ENCODE measurements at places on chromosomes 1 and 21.

- DNase-seq = no peak
Measured at GRCh38 chr1:20227704-20228103, 41.4 kb upstream of the PLA2G2C start.

DNA sequence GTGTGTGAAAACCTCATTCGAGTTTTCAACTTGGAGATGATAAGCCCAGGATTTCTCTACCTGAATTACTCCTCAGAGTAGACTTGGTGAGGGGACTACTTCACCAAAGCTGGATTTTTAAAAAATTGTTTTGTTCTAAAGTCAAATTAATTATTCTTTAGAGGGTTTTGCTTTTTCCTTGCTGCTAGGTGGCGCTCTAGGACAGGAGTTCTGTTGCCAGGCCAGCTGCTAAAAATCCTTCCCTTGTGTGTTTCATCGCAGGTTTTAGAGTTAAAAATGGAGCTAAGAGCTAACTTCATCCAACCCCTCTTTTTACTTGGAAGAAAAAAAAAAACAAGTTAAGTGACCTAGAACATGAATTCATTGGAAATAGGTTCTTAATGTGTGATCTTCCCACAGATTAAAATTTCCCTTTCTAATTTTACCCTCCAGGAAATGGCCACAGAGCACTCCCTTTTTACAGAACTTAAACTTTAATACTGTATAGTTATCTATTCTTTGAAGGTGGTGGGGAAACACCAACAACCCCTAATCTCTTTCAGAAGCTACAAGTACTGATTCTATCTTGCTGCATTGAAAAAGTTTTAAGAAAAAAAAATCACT lies 36.7 kb upstream of the FAM163A start:
- peak; percentile 22 for DNase-seq

GRCh38 chr21:41931041-41931451 lies 22.8 kb downstream of the C2CD2 start:
- no peak for DNase-seq

DNA sequence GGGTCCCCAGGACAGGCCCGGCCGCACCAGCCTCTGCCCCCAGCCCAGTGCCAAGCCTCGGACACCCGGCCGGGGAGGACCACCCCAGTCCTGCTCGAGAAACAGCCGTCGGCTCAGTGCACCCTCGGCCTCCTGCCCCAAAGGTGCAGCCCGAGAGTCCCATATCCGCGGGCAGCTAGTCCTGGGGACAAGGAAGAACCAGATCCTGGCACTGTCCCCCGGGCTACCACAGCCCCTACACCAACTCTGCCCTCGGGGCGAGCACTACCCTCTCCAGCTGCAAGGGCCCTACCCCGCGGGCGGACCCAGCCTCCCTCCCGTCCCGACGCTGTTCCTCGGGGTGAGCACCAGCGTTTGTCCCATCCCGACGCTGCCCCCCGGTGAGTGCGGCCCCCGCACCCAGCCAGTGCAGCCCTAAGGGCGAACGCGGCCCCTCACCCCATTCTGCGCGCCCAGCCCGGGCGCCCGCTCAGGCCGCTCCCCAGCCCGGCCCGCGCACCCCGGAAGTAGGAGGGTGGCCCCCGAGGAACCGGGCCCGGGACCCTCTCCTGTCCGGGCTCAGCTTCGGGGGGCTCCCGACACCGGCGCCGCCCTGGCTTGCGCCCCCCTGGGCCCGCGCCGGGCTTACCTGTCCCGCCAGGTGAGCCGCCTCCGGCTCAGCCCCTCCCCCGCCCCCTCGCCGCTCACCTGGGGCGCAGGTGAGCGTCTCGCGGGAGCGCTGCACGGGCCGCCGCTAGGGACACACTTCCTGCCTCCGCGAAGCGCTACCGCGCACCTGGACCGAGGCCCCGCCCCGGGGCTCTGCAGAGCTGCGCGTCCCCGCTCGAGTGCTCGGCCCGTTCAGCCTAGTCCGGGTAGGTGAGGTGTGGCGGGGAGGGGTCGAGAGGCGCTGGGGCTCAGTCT lies at the start of gene KDF1:
TSS of gene KDF1 (minus strand) at position 747 of the 903 bp plus-strand sequence. CDS start 8,088 bp downstream, outside the sequence.
- DNase-seq = peak; percentile 37

- DNase-seq = no peak
Measured at GRCh38 chr1:56644064-56644918, 823 bp upstream of the PRKAA2 start.

DNA sequence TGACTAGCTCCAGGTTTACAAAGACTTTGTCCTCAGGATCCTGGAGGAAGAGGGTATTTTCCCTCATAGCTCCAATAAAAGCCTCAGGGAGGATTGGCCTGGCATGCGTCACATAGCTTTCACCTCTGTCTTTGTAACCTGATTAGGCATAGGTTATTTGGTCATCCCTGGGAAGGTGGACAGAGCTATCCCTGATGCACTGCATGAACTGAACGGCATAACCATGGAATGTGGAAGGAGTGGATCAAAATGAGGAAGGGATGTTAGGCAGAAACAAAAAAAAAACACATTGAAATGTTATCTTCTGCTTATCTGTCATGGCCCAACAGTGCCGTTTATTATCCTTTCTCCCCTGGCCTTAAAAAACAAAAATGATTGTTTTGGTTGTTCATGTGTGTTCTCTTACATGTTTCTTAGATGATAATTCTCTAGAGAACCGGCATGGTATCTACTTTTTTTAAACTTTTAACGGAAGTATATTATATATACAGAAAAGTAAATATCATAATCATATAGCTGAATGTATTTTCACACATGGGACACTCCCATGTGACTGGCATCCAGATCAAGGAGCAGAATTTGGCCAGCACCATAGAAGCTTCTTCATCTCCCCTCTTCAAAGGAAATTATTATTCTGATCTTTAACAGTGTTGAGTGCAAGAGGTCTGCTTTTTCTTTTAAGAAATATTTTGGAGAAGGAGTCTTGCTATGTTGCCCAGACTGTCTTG lies 85.3 kb downstream of the RPS6KC1 start:
- DNase-seq = no peak

GRCh38 chr21:35886887-35887286 lies 173.4 kb downstream of the SETD4 start:
- no peak for DNase-seq

DNA sequence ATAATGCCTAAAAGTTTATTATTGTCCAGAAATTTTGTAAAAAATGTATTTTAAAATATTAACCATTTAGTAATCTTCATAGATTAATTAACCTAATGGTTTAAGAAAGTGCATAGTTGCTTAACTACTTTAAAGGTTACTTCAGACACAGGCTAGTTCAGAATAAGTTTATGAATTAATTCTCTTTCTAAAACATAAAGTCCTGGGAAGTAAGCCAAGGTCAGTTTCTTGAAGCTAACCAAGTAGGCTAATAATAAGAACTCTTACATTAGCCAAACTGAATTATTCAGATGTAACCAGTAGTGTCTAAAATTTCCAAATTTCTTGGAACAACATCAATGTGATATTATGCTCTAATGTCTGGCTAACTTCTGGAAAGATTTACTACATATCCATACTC lies 790.4 kb downstream of the NCAM2 start:
- DNase-seq = no peak

DNA sequence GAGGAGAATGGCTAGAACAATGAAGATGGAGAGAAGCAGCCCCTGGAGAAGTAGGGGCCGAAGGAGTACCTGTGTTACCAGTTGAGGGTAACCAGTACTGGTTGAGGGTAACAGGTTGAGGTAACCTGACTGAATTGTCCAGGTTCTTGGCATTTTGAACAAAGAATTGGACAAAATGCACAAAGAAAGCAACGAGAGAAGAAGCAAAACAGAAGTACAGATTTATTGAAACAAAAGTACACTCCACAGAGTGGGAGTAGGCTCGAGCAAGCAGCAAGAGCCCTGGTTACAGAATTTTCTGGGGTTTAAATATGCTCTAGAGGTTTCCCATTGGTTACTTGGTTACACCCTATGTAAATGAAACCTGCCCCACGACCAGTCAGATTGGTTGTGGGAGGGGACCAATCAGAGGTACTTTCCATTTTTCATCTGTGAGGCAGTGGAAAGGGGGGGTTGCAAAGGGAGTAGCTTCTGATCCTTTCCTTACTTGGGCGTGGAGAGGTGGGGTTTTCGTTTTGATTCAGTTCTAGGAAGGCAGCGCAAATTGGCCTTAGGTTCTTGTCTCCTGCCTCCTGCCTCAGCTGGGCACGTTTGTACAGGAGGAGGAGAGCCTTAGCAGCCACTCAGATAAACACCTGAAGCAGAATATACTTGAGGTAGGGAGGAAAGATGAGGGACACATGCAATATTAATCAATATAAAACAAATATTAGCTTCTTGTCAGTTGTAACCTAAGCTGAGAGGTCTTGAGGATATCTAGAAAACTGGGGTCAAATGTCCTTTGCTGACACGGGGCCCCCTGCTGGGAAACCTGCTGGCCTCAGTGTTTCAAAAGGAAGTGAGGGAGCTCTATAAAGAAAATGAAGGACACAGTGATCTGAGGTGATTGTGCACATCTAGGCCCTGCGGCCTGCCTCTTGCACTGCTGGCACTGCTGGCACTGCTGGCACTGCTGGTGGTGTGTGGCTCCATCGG lies 14.3 kb upstream of the LSM10 start:
- DNase-seq = peak; percentile 74

- DNase-seq = peak; percentile 27
Measured at GRCh38 chr21:28522014-28522799, 470.5 kb downstream of the LTN1 start.

- no peak for DNase-seq
Measured at GRCh38 chr1:205251576-205251975, 23.8 kb downstream of the TMCC2 start.

DNA sequence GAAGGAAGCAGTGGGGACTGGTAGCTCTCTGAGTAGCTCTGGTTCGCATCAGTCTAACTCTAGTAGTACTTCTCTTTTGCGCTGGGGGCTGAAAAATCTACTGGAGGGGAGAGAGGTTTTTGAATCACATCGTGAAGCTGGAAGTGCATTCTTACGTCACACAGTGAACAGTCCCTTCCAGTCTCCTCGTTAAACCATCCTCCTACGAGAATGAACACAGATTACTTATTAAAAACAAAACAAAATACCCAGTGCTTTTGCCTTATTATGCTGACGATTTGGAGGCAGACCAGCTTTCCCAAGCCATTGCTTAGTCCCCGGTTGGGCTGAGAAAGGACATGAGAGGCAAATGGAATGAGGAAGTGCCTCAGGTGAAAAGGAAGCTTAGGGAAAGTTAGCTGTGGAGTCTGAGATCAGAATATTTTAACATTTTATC lies 16.1 kb downstream of the HUNK start:
- DNase-seq = no peak

DNA sequence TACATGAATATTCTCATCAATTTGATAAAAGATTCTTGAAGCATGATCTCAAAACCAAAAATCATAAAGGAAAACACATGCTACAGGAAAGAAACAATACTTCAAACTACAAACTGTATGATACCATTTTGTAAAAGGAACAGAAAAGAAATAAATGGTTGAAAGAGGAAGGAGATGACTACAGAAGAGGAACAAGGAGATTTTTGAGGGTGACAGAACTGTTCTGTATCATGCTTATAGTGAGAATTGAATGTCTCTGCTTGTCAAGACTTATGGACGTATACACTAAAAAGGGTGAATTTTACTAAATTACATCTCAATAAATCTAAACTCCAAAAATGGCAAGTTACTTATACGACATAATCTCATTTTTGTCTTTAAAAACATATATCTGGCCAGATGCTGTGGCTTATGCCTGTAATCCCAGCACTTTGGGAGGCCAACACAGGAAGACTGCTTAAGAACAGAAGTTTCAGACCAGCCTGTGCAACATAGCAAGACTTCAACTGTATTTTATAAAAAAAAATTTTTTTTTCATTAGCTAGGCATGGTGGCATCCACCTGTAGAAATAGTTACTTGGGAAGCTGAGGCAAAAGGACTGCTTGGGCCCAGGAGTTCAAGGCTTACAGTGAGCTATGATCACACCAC lies 125.4 kb downstream of the EIF4G3 start:
- no peak for DNase-seq

DNA sequence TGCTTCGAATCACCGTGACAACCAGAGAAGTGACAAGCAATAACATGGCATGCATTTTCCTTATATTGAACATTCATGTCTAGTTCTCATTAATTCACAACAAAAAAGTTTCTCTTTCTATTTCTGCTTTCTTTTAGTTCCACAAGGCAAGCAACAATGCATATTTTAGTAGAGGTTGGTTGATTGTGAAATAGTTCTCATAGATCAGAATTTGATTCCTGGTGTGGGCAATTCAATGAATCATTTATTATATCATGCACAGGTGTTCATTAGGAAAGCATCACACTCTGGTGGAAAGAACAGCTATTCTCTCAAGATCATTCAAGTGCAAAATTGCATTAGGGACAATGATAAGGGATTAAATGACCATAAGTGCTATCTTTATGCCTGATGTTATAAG lies 980.9 kb downstream of the BRINP3 start:
- no peak for DNase-seq

- DNase-seq = no peak
Measured at GRCh38 chr1:94527447-94528031, 14.0 kb downstream of the F3 start.

DNA sequence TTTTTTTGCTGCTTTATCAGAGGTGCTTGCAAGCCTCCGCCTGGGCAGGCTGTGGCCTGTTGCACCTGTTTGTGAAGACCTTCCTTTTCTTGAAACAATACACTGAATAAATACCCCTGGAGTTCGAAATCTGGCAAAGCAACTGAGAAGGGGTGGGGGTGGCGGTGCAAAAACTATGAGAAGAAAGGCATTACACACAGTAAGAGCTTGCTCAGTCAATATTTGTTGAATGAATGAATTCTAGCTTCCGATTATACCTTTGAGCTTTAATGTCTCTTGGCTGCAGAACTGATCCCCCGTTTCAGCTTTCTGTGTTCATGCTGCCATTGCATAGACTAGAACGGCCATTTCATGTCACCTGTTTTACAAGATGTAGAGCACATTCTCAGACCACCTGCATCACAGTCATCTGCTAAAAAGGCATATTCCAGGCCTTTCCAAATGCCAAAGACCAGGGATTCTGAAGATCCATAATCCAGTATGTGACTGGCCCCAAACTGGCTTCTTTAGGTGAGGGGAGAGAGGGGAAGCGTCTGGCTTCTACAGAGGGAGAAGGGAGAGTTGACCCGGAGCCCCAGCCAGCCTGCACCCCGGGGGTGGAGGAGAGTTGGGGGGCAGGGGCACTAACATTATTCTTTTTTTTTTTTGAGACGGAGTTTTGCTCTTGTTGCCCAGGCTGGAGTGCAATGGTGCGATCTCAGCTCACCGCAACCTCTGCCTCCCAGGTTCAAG lies 111.5 kb downstream of the ETS2 start:
- no peak for DNase-seq

DNA sequence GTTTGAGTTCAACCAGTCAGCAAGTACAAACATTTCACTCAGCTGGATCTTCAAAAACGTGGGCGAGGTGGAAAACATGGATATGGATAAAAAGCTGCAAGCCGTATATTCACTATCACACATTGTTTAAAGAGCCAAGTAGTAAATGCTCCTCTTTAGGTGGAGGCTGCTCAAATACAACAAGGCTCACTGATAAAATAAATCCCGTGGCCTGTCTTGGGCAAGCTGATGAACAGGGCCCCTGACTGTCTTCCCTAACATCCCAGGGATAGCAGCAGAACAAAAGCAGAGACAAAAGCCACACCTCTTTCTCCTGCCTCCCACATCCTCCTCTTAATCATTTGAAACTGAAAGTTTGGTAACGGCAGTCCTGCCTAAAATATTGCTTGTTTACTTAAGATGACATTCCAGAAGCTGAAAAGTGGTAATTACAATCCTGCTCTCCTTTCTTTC lies 357.7 kb downstream of the TTLL7 start:
- no peak for DNase-seq
